NCI-H187 treated with DMSO at 0.1 percent for 48 hours (cell line): ENCODE measurements at places on chromosomes 12 and 14.

DNA sequence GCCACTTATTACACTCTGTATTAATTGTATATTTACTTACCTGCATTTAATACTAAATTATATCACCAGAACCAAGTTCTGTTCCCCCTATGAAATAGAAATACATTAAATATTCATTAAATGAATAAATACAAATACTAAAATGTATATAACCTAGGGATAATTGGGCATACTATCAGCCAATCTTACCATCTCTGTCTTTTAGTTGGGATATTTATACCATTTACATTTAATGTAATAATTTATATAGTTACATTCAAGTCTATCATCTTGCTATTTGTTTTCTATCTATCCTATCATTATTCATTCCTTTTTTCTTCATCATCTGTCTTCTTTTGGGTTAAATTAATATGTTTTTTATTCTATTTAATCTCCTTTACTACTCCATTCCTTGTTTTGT, 4.1 kb upstream of the ADAMTS20 start:
- no peak for DNase-seq

GRCh38 chr14:64663174-64663573, 41.0 kb upstream of the PLEKHG3 start:
- no peak for DNase-seq

DNA sequence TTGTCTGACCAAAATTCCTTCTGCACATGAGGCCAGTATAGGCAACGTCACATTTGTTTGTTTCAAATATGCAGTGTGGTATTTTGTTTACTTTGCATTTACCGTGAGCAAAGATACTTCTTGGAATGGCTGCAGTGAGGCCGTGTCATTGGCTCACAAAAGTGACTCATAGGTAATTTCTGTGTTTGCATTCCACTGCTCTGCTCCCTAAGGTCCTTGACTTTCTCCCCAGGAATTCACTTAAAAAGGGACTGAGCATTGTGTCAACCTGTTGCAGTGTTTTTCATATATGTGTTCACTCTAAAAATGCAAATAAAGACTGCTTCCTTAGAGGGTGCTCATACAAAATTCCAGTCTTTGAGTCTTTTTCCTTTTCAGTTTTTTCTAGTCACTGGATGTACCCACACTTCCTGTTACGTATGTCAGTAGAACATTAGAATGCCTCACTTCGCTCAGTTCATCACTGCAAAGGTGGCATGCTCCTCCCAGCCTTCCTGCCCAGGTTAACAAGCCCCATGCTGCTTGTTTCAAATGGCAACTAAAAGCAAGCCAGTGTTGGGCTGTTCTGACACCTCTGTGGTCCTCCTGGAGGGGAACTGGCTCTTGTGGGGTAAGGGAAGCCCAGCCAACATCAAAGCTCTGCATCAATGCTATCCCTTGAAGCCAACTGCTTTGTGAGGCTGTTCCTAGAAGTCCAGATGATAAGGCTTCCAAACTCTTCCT, 9.1 kb downstream of the C12orf76 start:
- no peak for DNase-seq

- DNase-seq: no peak
These were observed at the start of gene IL23A for GRCh38 chr12:56338308-56339157. IL23A (plus strand) TSS chr12:56338884; CDS start chr12:56339045, 161 bp downstream.

GRCh38 chr14:97336179-97336578, 539.0 kb downstream of the VRK1 start:
- no peak for DNase-seq

DNA sequence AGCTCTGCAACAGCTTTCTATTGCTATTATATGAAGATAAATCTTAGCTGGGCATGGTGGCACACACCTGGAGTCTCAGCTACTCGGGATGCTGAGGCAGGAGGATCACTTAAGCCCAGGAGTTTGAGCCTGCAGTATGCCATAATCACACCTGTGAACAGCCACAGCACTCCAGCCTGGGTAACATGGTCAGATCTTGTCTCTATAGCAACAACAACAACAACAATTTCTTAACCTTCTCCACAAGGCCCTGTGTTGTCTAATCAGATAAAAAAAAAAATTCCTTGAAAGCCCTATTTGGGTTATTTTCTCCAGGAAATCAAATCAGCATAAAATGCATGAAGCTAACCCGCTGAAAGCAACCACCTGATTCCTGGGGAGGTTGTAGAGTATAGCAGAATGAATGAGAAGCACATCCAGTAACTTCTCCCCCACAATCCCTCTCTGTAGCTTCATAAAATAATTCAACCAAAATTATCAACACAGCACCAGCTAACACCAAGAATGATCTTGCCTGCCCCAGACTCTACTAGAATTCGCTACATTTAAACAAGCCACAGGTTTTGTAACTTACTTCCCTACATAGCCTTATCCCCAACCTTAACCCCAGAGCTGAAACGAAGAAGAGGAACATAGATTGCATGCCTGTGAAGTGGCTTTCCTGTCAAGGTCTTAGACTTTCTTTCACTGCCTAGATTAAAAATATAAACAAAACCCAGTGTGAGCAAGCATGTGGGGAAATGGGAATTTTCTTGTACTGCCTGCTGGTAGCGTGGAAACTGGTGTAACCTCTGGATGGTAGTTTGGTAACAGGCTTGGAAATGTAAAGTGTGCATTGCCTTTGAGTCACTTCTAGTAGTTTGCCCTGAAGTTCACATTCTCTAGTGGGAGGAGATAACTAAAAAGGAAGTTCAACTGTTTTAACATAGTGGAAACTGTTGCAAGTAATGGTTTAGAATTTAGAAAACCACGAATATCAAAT, 6.0 kb upstream of the STK38L start:
- no peak for DNase-seq

DNA sequence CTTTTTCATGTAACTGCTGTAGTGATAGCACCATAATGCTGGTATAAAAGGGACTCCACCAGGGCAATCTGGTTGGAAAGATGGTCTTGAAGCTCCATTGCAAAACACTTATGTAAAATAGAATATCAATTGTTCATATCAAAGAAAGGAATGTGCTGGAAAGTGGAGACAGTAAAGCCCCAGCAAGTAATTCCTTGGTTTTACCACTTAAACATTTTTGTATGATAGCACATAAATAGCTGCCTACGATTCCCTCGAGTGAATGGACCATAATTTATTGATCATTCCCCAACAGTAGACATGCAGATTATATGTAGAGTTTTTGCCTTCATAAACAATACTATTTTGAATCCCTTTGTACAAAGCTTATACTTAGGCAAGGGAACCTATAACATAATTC, 275.4 kb downstream of the PAWR start:
- no peak for DNase-seq

- DNase-seq: no peak
These were observed 232.5 kb downstream of the BCL11B start for GRCh38 chr14:99039331-99040041.

GRCh38 chr12:95100264-95101190, 27.1 kb upstream of the NR2C1 start:
- DNase-seq: no peak

DNA sequence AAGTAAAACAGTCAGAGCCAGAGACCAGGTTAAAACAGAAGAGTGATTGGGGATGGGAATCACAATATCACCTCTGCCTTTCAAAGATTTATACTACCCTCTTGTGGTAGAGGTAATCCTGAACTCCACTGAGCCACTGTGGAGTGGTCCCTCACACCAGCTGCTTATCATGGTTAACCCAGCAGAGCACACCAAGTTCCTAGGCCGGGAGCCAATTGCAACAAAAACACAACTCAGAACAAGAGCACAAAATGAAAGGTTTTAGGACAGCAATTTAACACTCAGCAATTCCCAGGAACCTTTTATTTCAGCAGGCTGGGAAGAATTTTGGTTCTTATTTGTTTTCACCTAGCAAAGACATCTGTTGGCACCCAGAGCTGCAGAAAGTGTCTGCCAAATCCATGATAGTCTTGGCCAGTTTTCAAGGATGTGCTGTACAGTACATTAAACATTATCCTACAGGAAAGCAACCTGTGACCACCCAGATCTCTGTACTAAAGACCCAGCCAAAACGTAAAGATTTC, 220.5 kb upstream of the ATXN7L3B start:
- DNase-seq: no peak

- no peak for DNase-seq
These were observed 142.8 kb upstream of the AMIGO2 start for GRCh38 chr12:47222520-47223030.
